ENCODE measurements at places on chromosomes 12 and 14.

GRCh38 chr12:127823801-127824200 is 443.2 kb upstream of the TMEM132C start:
- no peak for DNase-seq

DNA sequence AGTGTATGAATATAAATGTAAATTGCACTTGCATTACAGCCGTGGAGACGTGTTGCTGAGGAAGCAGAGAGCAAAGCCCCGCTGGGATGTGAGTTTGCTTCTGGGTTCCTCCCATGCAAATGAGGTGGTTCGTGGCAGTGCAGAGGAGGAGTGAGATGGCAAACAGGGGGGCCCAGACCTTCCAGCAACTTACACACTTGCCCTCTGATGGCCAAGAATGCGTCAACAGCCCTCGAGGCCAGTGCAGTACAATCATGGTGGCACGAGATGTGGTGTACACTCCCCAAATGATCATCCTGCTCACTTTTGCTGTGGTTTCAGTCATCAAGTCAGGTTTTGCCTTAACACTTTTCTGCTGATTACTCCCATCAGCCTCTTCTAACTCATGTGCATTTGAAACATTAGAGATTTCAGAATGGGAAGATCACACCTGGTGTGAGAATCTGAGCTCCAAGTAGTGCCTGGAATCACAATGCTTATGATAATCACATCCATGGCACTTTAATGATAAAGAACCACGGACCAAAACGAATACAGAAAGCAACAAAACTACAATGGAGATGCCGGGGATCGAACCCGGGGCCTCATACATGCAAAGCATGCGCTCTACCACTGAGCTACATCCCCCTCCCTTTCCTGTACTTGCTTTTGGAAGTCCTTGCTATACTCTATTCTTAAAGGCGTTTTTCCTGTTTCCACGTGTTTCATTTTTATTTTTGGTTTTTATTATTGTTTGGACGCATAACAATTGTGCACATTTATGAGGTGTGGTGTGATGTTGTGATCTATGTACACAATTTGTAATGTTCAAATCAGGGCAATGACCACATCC is 7.0 kb upstream of the UBC start:
- no peak for DNase-seq

DNA sequence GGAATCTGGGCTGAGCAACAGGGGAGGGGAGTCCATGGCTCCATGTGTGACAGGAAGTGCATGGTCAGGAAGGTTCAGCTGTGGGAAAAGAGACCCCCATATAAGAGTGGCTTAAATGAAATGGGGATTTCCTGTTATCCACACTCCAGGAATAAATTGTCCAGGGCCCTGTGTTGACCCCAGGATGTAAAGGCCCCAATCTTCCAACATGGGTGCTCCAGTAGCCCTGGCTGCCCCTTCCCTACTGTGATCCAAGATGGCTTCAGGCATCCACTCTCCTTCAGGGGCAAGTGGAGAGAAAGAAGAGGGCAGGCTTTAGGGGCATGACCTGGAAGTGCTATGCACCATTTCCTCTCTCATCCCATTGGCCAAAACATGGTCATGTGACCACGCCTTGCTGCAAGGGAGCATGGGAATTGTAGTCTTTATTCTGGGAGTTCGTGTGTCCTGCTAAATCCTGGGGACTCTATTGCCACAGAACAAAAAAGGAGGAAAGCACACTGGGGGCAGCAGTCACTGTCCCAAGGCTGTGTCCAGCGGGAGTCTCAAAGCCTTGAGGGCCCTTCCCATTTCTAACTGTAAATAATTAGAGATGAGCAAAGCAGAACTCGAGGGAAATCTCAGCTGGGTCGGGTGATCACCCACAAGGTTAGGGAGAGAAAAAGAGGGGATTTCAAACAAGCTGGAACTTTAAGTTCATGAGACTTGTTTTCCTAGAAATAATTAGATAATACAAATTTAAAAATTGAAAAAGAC is 289.2 kb downstream of the ADGRD1 start:
- DNase-seq = no peak

DNA sequence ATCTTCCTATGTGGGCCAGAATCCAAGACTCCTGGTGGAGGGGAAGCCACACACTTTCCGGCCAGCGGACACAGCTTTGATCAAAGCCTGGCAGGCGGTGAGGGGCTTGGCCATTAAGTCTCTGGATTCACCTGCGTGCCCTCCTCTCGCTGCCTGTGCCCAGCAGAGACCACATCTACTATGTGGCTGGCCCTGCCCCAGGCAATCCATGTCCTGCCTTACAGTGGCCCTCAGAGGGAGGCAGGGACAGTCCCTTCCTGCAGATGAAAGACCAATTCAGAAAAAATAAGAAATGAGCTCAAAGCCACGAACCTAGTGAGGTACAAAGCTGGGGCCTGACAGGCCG is 82.7 kb upstream of the GPR68 start:
- DNase-seq = no peak

GRCh38 chr12:44654646-44655639 is 221.2 kb downstream of the NELL2 start:
- DNase-seq = no peak

DNA sequence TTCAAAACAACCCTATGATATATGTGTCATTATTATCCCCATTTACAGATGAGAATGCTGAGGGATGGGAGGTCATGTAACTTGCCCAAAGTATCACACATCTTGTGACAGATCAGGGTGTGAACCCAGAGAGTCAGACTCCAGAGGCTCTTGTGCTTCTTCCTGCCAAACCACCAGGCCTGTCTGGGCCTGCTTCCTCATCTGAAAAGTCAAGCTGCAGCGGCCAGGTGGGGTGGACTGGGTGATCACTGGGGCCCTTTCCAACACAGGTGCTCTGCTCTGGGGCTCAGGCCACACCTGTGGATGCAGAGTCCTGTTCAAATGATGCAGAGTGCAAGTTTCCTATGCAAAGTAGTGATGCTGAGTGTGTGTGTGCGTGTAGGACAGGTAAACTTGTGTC is 26.7 kb downstream of the TSPAN11 start:
- no peak for DNase-seq

DNA sequence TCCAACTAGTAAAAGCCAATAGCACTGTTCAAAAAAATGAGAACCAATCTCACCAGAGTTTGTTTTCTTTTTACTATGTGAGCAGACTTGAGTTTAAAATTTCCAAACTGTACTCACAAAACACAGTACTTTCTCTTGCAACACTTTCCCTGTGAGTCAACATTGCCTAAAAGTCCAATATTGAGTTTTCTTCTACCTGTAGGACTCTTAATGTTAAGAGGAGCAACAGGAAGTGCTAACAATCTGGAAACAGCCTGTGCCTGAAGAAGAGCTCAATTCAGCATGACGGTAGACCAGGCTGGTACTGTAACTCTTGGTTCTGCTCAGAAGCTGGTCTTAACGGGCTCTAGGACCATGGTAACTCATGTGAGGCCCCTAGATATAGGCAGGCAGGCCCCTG is 144.3 kb downstream of the MED13L start:
- no peak for DNase-seq

Data from stimulated activated CD8-positive, alpha-beta memory T cell treated with anti-CD3 and anti-CD28 coated beads, Interleukin-7, amount 100 ng/mL, for 1 hour (primary cell).